ENCODE measurements at places on chromosomes 12 and 14.

DNA sequence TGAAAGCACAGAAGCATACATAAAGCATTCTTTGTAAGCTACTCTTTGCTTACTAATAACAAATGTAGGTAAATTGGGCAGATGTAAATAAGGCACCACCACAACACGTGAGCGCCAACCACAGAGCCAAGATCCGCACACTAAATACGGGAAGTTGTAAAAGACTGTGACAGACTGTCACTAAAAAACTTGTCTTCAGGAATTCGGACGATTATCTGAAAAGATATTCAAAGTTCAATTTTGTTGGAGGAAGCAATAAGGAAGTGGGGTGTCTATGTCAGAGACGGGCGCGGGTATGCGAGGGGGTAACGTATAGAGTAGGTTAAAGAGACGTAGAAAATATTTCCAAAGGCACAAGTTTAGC lies 1.5 kb upstream of the HSP90B1 start:
- no peak for DNase-seq

GRCh38 chr14:101654051-101654450 lies 92.8 kb downstream of the DIO3 start:
- DNase-seq: no peak

DNA sequence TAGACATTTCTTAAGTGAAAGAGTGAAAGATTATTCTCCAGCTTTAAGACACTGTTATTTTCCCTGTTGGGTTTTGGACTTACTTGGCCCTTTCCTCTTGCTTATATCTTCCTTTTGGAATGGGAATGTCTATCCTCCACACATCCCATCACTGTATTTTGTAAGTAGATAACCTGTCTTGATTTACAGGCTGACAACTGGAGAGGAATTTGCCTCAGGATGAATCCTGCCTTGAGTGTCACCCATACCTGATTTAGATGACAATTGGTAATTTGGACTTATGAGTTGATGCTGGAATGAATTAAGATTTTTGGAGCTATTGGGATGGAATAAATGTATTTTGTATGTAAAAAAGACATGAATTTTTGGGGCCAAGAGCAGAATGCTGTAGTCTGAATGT lies 74.2 kb upstream of the KICS2 start:
- DNase-seq: no peak

DNA sequence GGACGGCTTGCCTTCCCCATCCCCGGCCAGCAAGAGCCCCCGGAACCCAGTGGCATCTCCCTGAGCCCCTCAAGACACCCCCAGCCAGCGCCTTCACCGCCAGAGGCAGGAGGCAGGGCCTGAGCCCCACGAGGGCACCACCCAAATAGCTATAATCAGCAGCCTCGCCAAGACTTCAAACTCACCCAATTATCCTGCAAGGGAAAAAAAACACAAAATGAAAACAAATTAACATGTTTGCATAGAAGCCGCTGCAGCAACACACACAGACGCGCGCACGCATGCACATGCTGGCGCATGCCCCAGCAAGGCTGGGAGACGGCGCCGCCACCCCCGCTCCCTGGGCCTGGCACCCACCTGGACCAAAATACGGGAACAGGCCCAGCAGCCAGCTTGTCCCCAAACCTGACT lies 15.8 kb downstream of the FAM222A start:
- DNase-seq: no peak

DNA sequence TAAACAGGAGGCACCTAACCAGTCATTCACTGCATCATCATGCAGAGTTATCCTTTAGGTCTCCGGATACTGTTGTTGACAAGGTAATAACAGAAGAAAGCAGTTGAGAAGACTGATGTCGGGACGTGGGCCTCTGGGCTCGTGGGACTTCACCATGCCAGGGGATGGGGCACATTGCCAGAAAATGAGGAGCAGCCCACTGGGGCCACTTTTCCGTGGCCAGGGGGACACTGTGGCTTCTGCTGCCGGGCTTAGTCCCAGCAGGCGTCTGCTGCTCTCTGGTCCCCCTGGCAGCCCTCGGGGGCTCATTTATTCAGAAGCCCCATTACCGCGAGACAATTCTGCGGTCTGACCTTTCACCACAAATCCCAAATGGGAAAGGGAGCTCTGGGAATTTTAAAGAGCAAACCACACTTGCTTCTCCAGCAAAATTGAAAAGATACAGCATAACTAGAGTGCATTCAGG lies 201.2 kb downstream of the DAD1 start:
- DNase-seq: peak; percentile 22

- peak; percentile 41 for DNase-seq
These were observed 29.1 kb downstream of the SH2B3 start for GRCh38 chr12:111434680-111435338.

- no peak for DNase-seq
These were observed 1010.1 kb upstream of the FLRT2 start for GRCh38 chr14:84519836-84520235.

DNA sequence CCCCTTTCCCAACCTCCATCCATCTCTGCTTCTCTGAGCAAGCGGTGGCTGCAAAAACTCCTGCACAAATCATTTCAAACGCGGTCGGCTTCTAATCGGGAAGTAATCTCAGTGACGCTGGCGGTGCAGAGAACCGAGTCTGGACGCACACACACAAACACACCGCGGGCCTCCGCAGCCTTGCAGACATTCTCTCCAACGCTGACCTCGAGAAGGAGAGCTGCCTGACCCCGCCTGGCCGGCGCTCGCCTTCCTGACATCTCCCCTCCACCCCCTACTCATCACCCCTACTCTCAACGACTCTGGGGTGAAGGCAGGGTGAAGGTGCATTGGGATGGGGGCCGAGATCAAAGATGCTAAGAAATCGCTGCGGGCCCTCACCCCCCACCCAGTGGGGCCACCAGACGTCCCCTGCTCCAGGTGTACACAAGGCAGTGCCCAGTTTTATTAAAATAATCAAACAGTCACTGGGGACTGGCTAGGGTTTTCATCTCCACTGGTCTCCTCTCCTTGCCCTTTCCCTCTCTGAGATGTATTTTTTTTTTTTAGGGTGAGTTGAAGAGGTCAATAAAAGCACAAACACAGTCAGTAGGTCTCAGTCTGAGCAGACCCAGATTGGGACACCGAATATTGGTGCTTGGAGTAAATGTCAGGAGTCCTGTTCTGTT lies 506 bp upstream of the TBX5 start:
- DNase-seq: peak; percentile 82

DNA sequence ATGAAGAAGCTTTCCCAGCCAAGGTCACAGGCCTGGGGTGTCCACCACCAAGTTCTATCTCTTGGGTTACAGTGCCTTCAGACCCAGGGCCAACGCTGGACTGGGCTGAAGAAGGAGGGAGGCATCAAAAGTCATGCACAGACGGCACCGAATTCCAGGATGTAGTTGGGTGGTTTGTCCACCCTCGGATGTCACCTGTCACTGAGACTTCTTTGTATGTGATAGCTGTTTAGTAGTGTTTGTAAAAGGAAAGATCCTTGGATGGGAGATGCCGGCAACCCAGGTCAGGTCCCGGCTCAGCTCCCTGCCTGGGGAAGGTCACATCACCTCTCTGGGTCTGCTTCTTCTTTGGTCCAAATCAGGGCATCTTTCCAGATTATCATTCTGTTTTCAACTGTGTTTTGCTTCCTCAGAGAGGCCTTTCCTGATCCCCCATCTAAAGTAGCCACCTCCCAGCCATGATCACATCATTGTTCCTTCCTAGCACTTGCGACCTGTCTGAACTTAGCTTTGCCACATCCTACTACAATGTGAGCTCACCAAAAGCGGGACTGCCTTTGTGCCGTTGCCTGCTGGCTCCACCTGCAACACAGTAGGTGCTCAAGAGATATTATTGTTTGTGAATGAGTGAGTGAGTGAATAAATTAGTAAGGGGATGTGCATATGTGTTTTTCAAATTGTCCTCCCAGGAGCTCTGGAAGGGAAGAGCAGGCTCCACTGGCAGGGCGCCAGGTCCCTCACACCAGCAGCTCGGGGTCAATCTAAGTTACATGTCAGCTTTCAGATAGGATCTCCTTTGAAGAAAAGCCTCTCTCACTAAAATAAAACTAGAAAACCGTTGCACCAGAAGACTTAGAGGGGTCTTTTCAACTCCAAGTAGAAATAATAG lies 2.1 kb downstream of the TSPAN11 start:
- DNase-seq: no peak

All from fibroblast of skin of abdomen (primary cell).